ENCODE measurements at places on chromosomes 16 and 17.

DNA sequence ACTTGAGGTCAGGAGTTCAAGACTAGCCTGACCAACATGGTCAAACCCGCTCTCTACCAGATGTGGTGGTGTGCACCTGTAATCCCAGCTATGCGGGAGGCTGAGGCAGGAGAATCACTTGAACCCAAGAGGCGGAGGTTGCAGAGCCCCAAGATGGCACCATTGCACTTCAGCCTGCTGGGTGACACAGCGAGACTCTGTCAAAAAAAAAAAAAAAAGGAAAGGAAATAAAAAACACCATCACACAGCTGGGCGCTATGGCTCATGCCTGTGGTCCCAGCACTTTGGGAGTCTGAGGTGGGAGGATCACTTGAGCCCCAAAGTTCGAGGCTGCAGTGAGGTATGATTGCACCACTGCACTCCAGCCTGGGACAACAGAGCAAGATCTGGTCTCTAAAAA is 13.3 kb upstream of the SBK1 start:
- DNase-seq: no peak

- DNase-seq: no peak
Measured at GRCh38 chr16:20359997-20360396, 7.5 kb upstream of the UMOD start.

DNA sequence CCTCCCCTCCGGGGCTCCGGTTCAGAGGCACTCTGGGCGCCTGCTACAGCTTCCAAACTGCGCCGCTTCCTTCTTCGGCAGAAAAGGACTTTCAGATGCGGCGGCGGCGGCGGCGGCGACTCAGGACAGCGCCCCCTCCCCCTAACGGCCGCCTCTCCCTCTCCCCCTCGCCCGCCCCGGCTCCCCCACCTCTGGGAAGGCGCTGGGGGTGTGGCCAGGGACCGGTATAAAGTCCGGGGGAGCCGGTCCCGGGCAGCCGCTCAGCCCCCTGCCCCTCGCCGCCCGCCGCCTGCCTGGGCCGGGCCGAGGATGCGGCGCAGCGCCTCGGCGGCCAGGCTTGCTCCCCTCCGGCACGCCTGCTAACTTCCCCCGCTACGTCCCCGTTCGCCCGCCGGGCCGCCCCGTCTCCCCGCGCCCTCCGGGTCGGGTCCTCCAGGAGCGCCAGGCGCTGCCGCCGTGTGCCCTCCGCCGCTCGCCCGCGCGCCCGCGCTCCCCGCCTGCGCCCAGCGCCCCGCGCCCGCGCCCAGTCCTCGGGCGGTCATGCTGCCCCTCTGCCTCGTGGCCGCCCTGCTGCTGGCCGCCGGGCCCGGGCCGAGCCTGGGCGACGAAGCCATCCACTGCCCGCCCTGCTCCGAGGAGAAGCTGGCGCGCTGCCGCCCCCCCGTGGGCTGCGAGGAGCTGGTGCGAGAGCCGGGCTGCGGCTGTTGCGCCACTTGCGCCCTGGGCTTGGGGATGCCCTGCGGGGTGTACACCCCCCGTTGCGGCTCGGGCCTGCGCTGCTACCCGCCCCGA is at the start of gene IGFBP4:
Gene IGFBP4 (plus strand): TSS at position 255 of the 792 bp plus-strand sequence. CDS start 286 bp downstream, at position 541.
- DNase-seq: no peak

DNA sequence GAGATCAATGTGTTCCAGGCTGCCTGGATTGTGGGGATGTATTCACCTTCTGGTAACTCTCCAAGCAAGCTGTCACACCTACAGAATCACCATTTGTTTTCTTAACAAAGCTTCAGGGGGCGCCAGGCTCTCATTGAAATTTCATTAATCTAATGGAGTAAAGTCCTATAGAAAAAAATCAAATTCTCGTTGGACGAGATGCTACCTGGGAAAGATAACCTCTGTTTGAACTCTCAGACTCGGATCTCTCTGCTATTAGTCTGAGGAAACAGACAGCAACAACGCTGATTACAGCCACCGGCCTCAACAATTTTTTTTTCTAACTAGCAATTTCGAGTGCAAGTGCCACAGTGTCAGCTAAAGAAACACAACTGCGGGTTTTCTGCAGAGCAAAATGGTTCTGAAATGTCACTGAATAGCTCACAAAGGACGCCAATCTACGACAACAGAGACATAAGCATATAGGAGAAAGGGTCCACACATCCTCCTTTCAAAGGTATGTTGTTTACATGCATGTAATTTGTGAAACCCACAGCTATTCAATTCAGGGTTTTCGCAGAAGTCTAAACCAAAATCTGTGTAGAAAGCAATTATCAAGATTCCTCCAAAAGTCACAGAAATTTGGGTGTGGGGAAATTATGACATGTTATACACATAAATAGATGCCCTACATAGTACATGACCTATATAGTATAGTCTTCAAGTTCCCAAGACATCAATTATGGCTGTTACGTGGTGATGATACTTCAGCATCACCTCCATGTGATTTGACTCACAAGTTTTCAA is 135.8 kb downstream of the SKAP1 start:
- DNase-seq: no peak

DNA sequence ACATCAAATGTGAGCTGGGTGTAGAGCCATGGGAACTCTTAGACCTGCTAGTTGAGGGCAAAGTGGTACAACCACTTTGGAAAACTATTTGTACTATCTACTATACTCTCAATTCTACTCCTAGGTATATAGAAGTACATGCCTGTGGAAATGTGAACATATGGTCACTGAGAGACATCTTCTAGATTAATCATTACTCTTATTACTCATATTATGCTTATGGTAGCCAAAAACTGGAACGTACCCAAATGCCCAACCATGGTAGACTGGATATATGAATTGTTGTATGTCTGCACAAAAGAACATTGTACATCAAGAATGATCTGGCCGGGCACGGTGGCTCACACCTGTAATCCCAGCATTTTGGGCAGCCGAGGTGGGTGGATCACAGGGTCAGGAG is 2.7 kb downstream of the WDR45B start:
- no peak for DNase-seq

DNA sequence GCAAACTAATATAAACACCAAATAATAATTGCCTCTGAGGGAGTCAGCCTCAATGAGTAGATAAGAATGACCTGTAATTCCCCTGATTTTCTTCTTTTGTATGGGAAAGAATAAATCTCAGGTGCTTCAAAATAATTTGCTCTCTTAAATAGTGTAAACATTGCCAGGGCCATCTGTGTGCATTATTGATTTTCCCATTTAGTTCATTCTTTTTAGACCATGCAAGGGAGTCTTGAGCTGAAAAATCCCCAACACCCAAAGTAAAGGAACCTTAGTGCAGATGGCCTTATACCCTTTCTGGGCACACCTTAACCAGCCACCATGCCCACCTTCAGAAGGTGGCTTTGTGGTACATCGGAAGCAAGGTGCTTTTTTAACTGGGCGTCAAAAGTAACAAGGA is 267.2 kb downstream of the TMEM114 start:
- no peak for DNase-seq

GRCh38 chr16:19228052-19228451 is 57.5 kb upstream of the CLEC19A start:
- no peak for DNase-seq

DNA sequence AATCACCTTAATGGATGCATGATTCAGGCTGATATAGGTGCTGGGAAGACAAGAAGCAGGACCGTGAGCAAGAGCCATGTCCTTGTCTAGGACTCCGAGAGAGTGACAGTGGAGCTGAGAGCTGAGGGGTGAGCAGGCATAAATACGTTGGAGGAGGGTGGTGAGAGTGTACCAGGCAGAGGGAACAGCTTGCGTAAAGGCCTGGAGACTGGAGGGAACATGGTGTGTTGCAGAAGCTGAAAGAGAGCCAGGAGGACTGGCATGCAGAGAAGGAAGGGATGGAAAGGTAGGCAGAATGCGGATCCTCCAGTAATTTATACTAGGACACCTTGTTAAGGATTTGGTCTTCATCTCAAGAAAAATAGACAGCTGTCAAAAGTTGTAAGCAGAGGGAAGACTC is 653.2 kb downstream of the HS3ST4 start:
- DNase-seq: no peak

GRCh38 chr16:1457489-1458245 is 13.3 kb upstream of the CCDC154 start:
- DNase-seq: no peak

- DNase-seq: no peak
Measured at GRCh38 chr16:89863741-89864526, 9.5 kb upstream of the TCF25 start.

DNA sequence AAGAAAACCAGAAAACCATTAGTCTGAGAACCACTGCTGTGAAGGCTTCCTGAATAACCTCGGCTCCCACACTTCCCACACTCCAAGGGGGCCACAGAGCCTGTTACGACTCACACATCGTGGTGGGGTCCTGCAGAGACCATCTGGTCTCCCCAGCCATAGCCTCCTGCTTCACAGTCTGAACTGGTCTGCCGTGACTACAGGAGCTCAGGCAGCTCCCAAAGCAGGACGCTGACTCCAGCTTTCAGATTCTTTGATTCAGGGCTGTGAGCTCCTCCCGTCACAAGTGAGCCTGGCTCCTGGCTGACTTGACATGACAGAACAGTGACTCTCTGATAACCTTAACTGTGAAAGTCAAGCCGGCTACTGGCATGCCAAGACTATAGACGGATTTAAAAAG is 37.8 kb downstream of the CYB5D2 start:
- no peak for DNase-seq

GRCh38 chr17:81582749-81583148 is 30.6 kb upstream of the FAAP100 start:
- no peak for DNase-seq

DNA sequence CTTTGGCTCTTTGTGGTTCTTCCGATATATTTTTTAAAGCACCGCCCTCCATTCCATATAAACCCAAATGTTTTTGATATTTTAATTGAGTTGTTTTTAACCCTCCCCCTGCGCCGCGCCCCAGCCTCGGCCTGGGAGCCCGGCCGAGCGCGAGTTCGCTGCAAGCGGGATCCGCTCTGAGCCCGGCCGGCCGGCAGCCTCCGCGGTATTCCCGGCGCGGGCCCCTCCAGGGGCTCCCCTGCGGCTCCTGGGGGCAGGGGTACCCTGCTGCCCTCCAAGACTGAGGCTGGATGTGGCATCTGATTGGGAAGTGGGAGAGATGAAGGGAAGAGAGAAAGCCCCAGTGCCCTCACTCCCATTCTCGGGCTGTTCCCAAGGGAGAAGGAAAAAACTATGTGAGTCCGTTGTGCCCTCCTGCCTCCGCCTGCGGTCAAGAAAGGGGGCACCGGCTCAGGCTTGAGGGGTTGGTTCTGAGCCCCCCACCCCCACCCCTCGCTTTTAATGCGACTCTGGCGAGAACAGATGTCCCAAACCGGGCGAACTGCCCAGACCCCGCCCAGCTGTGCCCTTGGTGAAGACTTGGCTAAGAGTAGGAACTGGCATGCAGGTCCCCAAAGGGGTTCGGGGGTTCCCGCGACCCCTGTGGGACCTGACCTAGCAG is 8.6 kb downstream of the NEUROD2 start:
- no peak for DNase-seq

DNA sequence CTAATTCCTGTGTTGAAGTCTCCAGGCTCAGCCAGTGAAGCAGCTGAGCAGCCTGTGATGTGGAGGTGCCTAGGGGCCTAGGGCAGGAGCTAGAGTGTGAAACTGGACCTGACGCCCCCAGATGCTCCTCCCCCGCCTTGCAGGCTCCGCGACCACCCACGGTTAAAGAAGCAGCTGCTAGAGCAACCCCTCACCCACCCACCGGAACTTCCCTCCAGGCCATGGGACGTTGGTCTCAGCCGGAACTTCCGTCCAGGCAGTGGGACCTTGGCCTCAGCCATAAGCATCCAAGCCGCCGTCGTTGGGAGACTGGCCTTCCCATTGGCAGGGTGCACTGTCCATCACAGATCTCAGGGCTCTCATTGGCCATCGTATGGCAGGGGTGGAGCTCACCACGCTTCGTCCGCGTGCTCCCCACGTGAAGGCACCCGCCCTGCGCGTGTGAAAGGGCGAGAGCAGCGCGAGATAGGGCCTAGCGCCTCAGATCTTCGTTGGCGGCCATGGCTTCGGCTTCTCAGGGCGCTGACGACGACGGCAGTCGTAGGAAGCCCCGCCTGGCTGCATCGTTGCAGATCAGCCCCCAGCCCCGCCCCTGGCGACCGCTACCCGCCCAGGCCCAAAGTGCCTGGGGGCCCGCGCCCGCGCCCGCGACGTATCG is at the start of gene ADAD2:
Gene ADAD2 (plus strand): TSS at position 427 of the 658 bp plus-strand sequence. CDS start 74 bp downstream, at position 501.
- DNase-seq: no peak

GRCh38 chr16:10979717-10980601 is 35.6 kb downstream of the CLEC16A start:
- no peak for DNase-seq

DNA sequence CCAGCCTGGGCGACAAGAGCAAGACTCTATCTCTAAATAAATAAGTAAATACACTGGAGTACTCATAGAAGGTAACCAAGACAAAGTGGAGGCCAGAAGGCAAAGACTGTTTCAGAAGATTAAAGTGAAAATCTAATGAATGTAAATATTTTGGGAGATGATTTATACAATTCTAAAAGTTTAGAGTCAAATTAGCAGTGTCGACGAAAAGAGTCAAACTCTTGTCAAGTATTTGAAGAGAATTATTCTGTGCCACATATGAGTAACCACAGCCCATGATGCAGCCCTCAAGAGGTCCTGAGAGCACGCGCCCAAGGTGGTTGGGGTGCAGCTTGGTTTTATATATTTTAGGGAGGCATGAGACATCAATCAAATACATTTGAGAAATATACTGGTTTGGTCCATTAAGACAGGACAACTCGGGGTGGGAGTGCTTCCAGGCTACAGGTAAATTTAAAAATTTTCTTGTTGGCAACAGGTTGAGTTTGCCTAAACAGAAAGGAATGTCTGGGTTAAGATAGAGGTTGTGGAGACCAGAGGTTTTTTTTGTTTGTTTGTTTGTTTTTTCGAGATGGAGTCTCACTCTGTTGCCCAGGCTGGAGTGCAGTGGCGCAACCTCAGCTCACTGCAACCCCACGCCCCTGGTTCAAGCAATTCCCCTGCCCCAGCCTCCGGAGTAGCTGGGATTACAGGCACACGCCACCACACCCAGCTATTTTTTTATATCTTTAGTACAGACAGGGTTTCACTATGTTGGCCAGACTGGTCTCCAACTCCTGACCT is 3.5 kb downstream of the CFDP1 start:
- DNase-seq: no peak

DNA sequence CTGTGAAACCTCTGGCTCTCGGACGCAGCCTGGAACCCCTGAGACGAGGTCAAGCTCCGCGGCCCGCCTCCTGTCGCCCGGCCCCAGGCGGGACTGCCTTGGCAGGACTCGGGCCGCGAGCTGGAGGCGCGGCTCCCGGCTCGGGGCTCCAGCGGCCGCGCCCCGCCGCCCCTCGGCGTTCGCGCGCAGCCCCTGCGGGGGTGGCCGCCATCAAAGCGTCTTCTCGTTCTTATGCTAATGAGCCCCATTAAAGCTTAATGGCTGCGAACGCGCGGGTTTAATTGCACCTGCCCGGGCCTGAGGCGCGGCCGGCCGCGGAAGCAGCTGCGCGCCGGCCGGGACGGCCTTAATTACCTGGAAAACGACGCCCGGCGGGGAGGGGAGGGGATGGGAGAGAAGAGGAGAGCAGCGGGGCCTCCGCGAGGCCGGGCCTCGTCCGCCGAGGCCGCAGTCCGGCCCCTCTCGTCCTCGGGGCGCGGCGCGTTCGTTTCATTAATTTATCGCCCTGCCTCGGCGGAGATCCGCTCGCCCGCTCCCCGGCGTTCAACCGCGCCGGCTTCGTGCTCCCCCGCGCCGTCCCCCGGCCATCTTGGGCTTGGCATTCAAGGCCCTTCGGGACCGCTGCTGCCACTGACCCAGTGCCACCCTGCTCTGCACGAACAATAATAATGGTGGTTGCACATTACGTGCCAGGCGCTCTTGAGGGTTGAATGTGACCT is 19.2 kb downstream of the RAI1 start:
- DNase-seq: no peak

GRCh38 chr17:36600465-36600864 is 918 bp upstream of the MRM1 start:
- no peak for DNase-seq
